ENCODE measurements at places on chromosomes 11 and 22.

- peak overlapping the region; percentile 65 for H3K4me3 ChIP-seq
- H3K27ac ChIP-seq, result peak overlapping the region; percentile 99
- H3K36me3 ChIP-seq, result peaks cover 100% of the 10 kb centered on the region
- no peaks in the 10 kb centered on the region for H3K27me3 ChIP-seq
- H3K4me1 ChIP-seq, result peaks cover 87% of the 10 kb centered on the region
These were observed 99.8 kb downstream of the ZBTB16 start for GRCh38 chr11:114159320-114159719.

DNA sequence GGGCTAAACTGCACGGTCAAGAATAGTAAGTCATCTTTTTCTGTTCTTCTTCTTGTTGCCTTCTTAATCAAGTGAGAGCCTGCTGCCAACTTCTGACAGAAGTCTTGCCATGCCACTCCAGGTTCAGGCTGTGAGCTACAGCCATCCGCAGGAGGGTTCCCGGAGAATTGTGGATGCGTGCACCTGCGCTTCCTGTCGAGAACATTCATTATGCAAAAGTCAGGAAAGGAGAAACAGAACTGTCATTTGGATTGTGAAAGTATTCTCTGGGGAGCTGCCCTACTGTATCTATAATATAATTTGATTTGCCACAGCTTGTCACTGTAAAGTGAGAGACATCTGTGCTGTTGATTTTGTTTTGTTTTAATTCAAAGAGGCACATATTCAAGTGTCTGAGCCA is 12.3 kb downstream of the IL17RA start:
- H3K4me3 ChIP-seq, result no peak overlapping the region
- H3K27ac ChIP-seq, result no peak overlapping the region
- DNase-seq, result no peak
- H3K4me1 ChIP-seq, result no peaks in the 10 kb centered on the region
- H3K36me3 ChIP-seq, result peaks cover 43% of the 10 kb centered on the region
- H3K27me3 ChIP-seq, result no peaks in the 10 kb centered on the region

GRCh38 chr11:128180441-128181087 is 406.8 kb downstream of the ETS1 start:
- DNase-seq, result peak; percentile 82
- H3K27ac ChIP-seq, result peak overlapping the region; percentile 36
- H3K4me3 ChIP-seq, result no peak overlapping the region
- H3K4me1 ChIP-seq, result peaks cover 34% of the 10 kb centered on the region
- H3K36me3 ChIP-seq, result no peaks in the 10 kb centered on the region
- H3K27me3 ChIP-seq, result no peaks in the 10 kb centered on the region

DNA sequence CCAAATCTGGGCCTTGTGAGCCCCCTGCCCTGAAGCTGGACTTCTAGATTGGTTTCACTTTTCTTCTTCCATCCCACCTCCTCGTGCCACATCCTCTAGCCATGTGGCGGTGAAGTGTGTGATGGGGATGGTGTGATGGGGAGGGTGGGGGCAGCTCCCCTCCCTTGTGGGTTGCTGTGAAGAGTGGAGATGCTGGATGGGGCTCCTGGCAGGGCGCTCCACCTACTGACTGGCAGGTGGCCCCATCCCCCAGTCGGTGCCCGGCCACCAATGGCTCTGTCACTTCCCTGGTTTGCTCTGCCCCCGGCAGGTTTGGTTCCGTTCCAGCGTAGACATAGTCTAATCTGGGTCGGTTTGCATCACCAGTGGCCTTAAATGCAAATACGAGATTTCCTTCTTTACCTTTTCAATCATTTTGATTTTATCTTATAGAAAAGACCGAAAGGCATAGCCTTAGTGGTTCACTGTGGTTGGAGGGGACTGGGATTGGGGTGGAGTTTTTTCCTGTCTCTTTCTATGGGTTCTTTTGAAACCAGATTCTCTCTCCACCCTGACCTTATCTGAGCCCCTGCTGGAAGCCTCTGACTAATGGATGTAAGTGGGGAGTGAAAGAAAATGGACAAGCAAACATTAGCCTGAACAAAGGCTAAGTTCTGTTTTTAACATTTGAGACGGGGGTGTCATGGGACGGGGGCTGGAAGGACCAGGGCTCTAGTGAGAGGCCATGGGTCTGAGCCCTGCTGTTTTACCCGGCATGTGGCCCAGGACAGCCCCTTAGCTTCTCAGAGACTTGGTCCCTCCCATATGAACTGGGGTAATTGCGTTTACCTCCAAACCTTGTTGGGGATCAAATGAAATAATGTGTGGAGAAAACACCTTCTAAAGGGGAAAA is 149.3 kb downstream of the CACNA1I start:
- peaks cover 38% of the 10 kb centered on the region for H3K27me3 ChIP-seq
- DNase-seq, result no peak

- no peak overlapping the region for H3K27ac ChIP-seq
- H3K4me1 ChIP-seq, result no peaks in the 10 kb centered on the region
- no peak for DNase-seq
- H3K36me3 ChIP-seq, result no peaks in the 10 kb centered on the region
These were observed 396.8 kb upstream of the CCDC179 start for GRCh38 chr11:23257088-23257487.

DNA sequence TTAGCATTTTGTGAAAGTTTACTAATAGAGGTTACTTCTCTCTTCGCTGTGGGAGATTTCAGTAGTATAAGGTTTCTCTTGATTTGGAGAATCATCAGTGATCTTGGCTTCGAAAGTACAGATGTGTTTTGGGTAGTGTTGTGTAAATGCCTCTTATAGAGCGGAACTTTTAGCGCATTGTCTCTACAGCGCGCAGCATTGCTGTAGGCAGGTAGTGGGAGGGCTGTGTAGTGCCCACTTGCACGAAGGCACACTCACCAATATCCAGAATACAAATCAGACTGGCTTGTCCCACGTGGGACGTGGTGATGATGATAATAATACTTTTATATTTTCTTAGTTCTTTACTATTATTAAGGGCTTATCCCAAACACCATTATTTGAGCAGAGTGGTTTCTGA is 51.4 kb downstream of the FAM83F start:
- peaks cover 34% of the 10 kb centered on the region for H3K4me1 ChIP-seq
- peak overlapping the region; percentile 72 for H3K4me3 ChIP-seq
- DNase-seq, result no peak
- H3K27ac ChIP-seq, result no peak overlapping the region

DNA sequence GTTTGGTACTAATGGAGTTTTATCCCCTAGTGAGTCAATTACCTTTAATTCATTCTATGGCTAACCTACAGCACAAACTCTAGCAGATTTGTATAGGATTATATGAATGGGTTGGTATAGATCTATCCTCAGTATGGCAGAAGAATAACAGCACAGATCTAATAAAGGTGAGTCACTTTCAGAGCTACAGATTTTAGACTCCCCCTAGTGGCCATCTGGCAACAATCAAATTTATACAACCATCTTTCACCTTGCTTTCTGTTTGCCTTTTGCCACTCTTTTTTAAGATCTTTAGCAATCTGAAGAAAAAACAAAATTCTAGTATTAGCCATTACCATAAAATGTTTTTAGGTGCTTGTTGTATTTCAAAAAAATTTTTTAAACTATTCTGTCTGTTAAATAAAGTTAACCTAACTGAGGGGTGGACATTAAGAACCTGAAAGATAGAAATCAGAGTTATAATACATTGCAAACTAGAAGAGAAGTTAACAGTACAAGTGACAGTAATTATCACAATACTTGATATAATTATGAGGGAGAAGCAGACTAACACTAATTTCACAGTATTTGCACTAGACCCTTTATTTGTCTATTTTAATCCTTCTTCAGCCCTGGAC is 25.8 kb downstream of the DDIAS start:
- peak; percentile 73 for DNase-seq
- H3K27ac ChIP-seq, result no peak overlapping the region
- H3K27me3 ChIP-seq, result no peaks in the 10 kb centered on the region
- H3K4me3 ChIP-seq, result no peak overlapping the region
- no peaks in the 10 kb centered on the region for H3K4me1 ChIP-seq

GRCh38 chr22:22884888-22885840 is 2.5 kb upstream of the IGLL5 start:
- peaks cover 5% of the 10 kb centered on the region for H3K36me3 ChIP-seq
- H3K27me3 ChIP-seq, result peaks cover 52% of the 10 kb centered on the region
- no peak for DNase-seq
- H3K27ac ChIP-seq, result no peak overlapping the region
- H3K4me3 ChIP-seq, result no peak overlapping the region

GRCh38 chr11:73265853-73266645 is 6.1 kb upstream of the P2RY6 start:
- H3K4me3 ChIP-seq, result no peak overlapping the region
- H3K27me3 ChIP-seq, result peaks cover 22% of the 10 kb centered on the region
- no peak for DNase-seq
- H3K27ac ChIP-seq, result no peak overlapping the region
- no peaks in the 10 kb centered on the region for H3K36me3 ChIP-seq
- H3K4me1 ChIP-seq, result peaks cover 6% of the 10 kb centered on the region

DNA sequence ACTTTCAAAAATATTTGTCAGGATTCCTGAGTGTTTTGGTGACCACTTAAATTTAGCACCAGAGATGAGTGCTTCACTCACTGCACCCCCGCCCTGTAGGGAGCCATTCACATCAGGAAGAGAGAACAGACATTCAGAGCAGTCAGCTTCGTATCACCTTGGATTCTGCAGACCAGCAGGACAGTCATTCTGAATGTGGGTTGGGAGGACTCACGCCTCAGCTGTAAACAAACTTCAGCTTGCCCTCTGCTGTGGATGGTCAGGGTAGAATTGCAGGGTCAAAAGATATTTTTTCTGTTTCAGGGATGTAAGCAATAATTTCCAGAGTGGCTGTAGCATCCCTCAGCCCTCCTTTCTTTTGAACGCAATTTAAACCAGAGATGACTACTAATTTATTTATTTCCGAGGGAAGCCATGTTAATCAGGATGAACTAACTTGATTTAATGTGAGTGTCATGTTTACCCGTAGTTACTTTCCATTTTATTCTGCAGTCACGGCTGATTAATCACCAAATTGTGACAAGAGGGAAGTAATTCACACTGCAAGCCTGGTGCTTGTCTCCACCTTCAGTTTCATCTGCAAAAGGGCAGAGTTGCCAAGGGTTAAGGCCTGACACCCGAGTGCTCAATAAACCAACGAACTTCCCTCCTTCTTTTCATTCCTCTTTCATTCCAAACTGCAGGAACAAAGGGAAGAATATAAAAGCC is 174.2 kb upstream of the DDI1 start:
- H3K4me1 ChIP-seq, result peaks cover 8% of the 10 kb centered on the region
- no peak overlapping the region for H3K27ac ChIP-seq
- no peak for DNase-seq
- no peak overlapping the region for H3K4me3 ChIP-seq

- no peaks in the 10 kb centered on the region for H3K36me3 ChIP-seq
- no peaks in the 10 kb centered on the region for H3K27me3 ChIP-seq
- no peak overlapping the region for H3K4me3 ChIP-seq
- H3K4me1 ChIP-seq, result peaks cover 1% of the 10 kb centered on the region
These were observed 175.5 kb downstream of the MN1 start for GRCh38 chr22:27625769-27626674.

DNA sequence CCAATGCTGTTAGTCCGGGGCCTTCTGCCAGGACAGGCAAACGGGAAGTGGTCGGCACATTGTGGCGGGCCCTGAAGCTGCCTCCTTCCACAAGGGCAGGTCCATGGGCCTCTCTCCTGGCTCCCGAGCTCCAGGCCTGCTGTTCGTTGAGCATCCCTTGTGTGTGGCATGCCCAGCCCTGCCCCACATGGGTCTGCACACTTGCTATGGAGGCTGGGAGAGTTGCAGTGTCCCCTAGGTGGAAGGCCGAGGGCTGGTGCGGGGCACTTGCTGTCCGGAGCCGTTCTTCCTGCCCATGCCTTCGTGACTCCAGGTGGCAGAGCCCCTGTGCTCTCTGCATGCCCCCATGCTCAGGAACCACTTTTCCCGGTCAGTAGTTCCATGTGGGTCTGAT is 26.0 kb upstream of the DGCR8 start:
- H3K27ac ChIP-seq, result no peak overlapping the region
- H3K4me3 ChIP-seq, result no peak overlapping the region
- no peak for DNase-seq

DNA sequence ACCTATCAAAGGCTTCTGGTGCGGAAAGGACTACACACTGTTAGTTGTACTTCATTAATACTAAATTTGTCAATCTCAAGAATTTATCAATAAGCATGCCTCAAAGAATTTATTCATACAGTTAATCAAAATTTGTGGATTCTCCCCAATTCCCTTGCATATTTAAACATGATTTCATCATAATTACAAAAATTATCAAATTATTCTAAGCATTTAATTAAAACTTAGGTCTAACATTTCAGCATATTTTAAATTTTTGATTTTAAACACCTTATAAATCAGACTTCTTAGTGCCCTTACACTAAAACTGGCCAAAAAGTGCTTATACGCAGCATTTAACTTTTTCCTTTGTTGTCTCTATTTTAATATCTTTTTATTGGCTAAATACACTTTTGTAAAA is 13.8 kb upstream of the SERPIND1 start:
- no peak for DNase-seq
- no peak overlapping the region for H3K4me3 ChIP-seq
- peaks cover 65% of the 10 kb centered on the region for H3K36me3 ChIP-seq
- no peak overlapping the region for H3K27ac ChIP-seq
- no peaks in the 10 kb centered on the region for H3K27me3 ChIP-seq

- no peak overlapping the region for H3K27ac ChIP-seq
- H3K36me3 ChIP-seq, result no peaks in the 10 kb centered on the region
- H3K4me3 ChIP-seq, result no peak overlapping the region
These were observed 5.7 kb downstream of the IGLL1 start for GRCh38 chr22:23574371-23574811.

- H3K27me3 ChIP-seq, result no peaks in the 10 kb centered on the region
- no peak overlapping the region for H3K27ac ChIP-seq
- H3K4me3 ChIP-seq, result no peak overlapping the region
- H3K36me3 ChIP-seq, result no peaks in the 10 kb centered on the region
- DNase-seq, result no peak
- no peaks in the 10 kb centered on the region for H3K4me1 ChIP-seq
These were observed 6.5 kb downstream of the ASCL2 start for GRCh38 chr11:2263724-2264360.

GRCh38 chr11:115919341-115920091 is 415.3 kb upstream of the CADM1 start:
- no peak overlapping the region for H3K4me3 ChIP-seq
- H3K4me1 ChIP-seq, result no peaks in the 10 kb centered on the region
- no peaks in the 10 kb centered on the region for H3K36me3 ChIP-seq
- no peak overlapping the region for H3K27ac ChIP-seq
- H3K27me3 ChIP-seq, result no peaks in the 10 kb centered on the region
- no peak for DNase-seq

- no peak overlapping the region for H3K4me3 ChIP-seq
- no peaks in the 10 kb centered on the region for H3K4me1 ChIP-seq
- no peaks in the 10 kb centered on the region for H3K27me3 ChIP-seq
- no peak overlapping the region for H3K27ac ChIP-seq
- peaks cover 32% of the 10 kb centered on the region for H3K36me3 ChIP-seq
These were observed 85.5 kb downstream of the DGCR2 start for GRCh38 chr22:19036523-19037273.

- H3K36me3 ChIP-seq, result peaks cover 16% of the 10 kb centered on the region
- DNase-seq, result no peak
- H3K27ac ChIP-seq, result no peak overlapping the region
- H3K4me3 ChIP-seq, result no peak overlapping the region
- no peaks in the 10 kb centered on the region for H3K27me3 ChIP-seq
- peaks cover 5% of the 10 kb centered on the region for H3K4me1 ChIP-seq
These were observed 7.3 kb upstream of the AMBRA1 start for GRCh38 chr11:46601129-46601528.

Data from MCF 10A (cell line).